ENCODE measurements at places on chromosomes 12 and 14. TPM values are rescaled to one million over a fixed set of nuclear protein-coding genes. Genes with fewer than 3 reads are reported as not detected.

Gene WSCD2
- total RNA-seq, result 3.6 TPM

Gene KRT83
- not detected for total RNA-seq

Gene LMO3
- total RNA-seq, result 62.1 TPM

Gene NRXN3
- 92.6 TPM for total RNA-seq

GRCh38 chr14:75851574-75851866 is 130.3 kb downstream of the TGFB3 start:
- DNase-seq, result no peak

DNA sequence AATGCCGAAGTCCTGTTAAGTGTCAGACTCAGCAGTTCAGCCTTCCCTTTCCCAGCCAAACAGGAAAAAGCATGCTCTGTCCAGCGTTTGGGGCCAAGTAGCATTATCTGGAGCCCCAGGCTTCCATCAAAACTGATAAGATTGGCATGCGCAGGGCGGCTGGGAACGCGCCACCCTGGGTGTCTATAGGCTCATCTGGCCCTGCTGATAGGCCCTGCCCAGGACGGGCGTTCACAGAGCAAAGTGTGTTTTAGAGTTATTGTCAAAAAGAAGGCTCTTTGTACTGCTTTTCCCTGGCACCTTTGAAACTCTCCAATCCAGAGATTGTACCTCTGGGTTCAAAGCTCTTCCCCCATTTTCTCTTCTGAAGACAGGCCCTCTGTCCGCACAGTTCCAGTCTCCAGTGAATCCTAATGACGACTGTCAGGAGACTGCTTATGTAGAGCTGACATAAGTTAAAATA is at the start of gene ART4:
TSS of gene ART4 (minus strand) at position 102 of the 463 bp plus-strand sequence. CDS start 413 bp downstream, outside the sequence.
- DNase-seq, result no peak

DNA sequence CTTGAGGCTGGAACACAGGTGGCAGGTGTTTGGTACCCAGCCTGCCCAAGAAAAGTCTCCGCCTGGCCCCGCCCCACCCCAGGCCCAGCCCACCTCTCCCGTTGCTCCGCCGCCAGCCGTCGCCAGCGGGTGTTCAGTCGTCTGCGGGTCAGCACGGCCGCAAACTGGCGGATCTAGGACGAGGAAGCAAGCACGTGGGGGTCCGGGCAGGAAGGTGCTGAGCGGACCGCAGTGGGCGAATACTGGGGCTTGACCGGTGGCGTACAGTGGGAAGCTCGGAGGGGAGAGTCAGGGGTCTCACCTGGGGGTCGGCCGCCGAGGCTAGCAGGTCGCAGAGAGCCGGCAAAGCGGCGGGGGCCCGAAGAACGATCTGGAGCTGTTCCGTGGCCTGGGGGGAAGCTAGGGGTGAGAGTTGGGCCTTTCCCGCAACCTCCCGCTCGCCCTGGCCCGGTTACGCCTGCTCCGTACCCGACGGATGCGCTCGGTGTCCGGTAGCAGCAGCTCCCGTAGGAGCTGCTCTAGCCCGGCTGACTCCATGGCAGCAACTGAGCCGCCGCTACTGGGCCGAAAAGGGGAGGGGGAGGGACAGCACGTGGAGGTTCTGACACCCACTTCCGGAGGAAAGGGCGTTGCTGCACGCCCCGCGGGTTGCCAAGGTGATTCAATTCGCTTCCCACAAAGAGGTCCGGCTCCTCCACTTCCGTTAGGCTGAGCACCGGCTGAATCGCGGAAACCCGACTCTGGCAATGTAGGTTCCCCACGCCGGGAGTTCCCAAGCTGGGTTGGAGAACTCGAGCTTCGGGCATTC is at the start of gene IPO4:
TSS of gene IPO4 (minus strand) at position 566 of the 808 bp plus-strand sequence. CDS start at position 537, 29 bp downstream.
- DNase-seq, result peak; percentile 97

- DNase-seq, result no peak
These were observed 112.1 kb downstream of the ADGRD1 start for GRCh38 chr12:131065801-131066200.

Gene CD4
- total RNA-seq, result 3.3 TPM

DNA sequence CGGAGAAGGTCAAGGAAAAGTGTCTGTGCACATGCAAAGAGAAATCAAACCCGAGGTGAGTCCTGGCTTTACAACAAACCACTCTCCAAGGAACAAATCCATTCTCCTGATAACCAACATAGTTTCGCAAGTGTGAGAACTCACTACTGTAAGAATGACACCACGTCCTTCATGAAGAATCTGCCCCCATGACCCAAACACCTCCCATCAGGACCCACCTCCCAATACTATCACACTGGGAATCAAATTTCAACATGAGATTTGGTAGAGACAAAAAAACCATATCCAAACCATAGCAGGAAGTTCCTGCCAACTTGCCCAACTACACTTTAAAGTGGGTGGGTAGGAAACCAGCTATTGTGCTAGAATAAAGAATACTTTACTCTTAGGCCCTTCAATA is 2.4 kb upstream of the ERC1 start:
- DNase-seq, result no peak

Gene CPNE8
- 36.2 TPM for total RNA-seq

Gene CLEC1B
- not detected for total RNA-seq

Gene LHX5
- total RNA-seq, result 10.2 TPM

- no peak for DNase-seq
These were observed 17.9 kb upstream of the MGP start for GRCh38 chr12:14903386-14904098.

Gene ANO6
- 22.8 TPM for total RNA-seq

GRCh38 chr14:68693926-68694325 is 98.9 kb downstream of the ZFP36L1 start:
- no peak for DNase-seq

DNA sequence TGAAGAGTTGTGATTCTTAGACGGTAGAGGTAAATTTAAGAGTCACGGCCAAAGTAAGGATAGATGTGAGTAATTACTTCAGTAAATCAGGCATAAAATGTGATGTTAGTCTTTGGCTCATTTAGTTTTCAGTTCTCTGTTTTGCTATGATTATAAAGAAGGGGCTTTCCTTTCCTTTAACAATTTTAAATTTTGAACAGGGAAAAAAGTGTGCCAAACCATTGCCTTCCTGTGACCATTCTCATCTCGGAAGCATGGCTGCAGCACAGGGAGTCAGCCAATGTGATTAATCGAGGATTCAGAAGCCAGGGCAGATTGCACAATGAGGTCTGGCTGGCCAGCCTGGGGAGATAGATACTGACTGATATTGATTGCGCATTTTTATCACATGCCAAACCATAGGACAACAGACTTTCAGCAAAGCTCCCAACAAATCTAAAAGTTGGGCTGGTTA is 480.2 kb upstream of the PRICKLE1 start:
- no peak for DNase-seq

- DNase-seq, result no peak
These were observed 39.1 kb downstream of the NT5DC3 start for GRCh38 chr12:103801709-103802585.

DNA sequence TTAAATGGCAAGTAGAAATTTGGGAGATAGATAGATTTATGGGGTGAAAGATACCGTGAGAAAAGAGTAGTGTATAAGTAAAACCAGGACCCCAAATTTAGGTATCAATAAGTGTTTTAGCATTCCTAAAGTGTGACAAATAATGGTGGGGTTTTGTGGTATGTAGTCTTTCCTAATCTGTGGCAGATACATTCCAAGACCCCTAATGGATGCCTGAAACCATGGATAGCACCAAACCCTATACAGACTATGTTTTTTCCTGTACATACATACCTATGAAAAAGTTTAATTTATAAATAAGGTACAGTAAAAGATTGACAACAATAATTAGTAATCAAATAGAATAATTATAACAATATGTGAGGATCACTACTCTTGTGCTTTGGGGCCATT is 14.4 kb upstream of the TCP11L2 start:
- no peak for DNase-seq

- DNase-seq, result peak; percentile 81
These were observed 87.2 kb downstream of the NINJ2 start for GRCh38 chr12:575948-576614.

Gene HOXC4
- not detected for total RNA-seq

GRCh38 chr12:110869026-110869425 is 22.2 kb downstream of the CCDC63 start:
- DNase-seq, result no peak

Gene GDF3
- not detected for total RNA-seq

Gene GALNT9
- total RNA-seq, result 23.1 TPM

Gene GALNT16
- total RNA-seq, result 9.3 TPM

DNA sequence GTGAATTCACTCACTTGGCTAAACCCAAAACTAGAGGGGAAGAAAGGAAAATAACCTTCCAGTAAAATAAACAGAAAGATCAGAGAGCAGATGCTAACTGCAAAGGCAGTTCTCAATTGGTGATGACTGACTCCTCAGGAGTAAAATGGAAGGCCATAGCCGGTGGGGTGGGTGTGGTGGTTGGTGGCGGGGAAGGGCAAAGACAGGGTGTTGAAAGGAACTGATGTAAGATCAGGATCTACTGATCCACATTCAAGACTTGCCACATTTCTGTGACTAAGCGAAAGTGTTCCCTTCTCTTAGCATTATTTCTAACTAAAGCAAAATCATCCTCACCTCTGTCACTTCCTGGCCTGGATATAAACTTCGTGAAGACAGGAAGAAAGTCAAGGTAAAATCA is 26.3 kb upstream of the TC2N start:
- no peak for DNase-seq

DNA sequence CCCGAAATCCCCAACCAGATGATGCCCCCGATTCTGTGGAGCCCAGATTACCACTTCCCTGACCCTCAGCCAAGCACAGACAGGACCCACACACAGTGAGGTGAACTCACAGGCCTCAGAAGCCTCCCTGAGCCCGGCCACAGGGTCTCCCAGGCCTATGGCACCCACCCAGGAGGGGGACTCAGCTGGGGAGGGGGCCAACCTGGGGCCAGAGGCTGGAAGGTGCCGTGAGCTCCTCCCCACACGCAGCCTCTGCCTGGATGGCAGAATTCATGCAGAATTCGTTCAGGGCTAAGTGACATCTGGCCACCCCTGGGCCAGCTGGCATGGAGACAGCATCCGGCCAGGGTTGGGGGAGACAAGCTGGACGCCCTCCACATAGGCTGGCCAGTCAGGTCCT is 11.8 kb downstream of the TMEM179 start:
- DNase-seq, result no peak

DNA sequence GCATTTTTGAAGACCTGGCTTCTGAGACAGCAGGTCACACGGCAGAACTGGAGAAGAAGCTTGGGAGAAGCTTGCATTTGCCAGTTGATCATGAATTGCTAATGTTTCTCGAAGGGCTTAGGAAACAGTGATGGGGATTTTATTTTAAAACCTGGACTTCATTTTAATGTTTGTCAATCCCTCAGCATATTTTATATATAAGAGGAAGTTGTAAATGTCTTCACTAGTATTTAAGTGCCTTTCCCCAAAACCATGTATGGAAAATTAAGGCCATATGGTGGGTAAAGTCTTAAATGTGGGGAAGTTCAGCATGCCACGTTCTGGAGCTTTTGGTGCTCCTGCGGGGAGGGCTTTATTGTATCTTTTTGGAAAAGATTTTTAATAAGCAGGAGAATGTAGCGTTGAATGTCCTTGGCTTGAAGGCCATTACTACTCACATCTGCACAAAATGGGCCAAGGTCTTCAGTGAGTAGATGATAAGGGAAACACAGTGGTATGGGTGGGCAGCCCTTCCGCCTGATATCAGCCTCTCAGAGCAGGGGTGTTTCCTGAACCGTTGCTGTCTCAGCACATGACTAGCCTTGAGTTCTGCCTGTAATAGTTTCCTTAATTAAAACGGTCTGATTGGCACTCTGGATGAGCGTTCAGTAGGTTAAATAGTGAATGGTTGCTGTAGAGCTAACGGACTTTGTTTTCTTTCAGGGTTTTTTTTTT is 511.4 kb downstream of the PCNX1 start:
- DNase-seq, result no peak

DNA sequence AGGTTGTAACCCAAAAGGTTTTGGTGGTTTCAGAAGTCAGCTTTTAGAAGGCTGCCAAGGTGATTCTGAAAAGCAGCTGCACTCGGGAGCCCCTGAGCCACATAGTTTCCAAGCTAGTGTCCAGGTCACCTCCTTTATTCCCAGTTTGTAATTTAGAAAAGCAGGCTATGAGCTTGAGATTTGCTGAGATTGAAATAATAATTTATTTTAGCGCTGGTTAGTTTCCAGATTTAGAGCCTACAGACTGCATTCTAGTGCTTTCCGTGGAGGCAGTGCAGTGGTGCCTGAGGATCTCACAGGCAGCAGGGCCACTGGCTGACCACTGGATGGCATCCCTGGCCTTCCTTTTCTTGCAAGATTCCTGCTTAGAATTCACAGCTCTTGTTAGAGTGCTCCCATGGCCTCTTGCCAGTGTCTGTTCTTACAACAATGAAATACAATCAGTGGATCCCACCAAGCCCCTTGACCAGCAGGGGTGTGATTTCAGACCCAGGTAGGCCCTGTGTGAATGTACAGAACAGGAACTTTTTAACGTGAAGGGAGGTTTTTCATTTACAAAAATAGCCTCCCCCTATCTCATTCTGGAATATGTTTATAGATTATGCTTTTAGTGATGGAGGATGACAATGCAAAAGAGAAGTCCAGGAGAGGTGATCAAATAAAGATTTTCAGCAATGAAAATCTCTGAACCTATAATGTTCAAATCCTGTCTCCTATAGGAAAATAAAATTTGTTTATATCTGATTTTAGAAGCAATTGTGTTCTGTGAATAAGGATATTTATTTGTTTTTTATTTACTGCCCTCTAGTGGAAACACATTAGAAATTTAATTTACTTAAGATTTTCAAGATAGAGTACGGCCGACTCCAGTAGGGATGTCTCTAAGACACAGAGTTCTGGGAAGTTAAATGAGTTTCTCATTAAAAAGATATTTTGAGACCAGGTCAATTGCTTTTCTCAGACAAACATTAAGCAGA is 362.1 kb upstream of the STXBP6 start:
- no peak for DNase-seq

Data from cerebellum (tissue), 4 donors.